ENCODE measurements at places on chromosomes 2 and 18.

- no peak for DNase-seq
These were observed 89.7 kb upstream of the COL3A1 start for GRCh38 chr2:188884517-188884916.

- DNase-seq, result no peak
These were observed 330.1 kb downstream of the TDRD15 start for GRCh38 chr2:21453723-21454450.

DNA sequence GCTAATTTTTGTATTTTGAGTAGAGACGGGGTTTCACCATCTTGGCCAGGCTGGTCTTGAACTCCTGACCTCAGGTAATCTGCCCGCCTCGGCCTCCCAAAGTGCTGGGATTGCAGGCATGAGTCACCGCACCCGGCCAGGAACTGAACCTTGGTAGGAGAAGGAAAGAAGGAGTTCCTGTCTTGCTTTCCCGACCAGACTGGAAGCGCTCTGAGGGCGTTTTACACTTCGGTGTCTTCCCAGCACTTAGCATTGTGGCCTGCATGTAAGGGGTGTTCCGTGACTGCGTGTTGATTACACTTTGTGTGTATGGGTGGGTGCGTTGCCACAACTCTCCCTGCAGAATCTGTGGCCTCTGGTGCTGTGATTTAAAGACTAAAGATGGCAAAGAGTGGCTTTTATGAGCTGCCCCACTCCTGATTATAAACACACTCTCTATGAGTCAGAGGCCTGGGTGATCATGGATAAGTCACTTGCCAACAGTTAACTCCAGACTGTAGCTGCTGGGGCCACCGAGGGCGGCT, 46.0 kb downstream of the ODC1 start:
- DNase-seq, result no peak

GRCh38 chr2:172674034-172674967, 61.3 kb upstream of the RAPGEF4 start:
- DNase-seq, result no peak

GRCh38 chr2:136175466-136175865, 57.5 kb upstream of the CXCR4 start:
- no peak for DNase-seq

- DNase-seq, result no peak
These were observed 188.6 kb downstream of the TMEM247 start for GRCh38 chr2:46667945-46668344.
